ENCODE measurements at places on chromosomes 7 and 10.

DNA sequence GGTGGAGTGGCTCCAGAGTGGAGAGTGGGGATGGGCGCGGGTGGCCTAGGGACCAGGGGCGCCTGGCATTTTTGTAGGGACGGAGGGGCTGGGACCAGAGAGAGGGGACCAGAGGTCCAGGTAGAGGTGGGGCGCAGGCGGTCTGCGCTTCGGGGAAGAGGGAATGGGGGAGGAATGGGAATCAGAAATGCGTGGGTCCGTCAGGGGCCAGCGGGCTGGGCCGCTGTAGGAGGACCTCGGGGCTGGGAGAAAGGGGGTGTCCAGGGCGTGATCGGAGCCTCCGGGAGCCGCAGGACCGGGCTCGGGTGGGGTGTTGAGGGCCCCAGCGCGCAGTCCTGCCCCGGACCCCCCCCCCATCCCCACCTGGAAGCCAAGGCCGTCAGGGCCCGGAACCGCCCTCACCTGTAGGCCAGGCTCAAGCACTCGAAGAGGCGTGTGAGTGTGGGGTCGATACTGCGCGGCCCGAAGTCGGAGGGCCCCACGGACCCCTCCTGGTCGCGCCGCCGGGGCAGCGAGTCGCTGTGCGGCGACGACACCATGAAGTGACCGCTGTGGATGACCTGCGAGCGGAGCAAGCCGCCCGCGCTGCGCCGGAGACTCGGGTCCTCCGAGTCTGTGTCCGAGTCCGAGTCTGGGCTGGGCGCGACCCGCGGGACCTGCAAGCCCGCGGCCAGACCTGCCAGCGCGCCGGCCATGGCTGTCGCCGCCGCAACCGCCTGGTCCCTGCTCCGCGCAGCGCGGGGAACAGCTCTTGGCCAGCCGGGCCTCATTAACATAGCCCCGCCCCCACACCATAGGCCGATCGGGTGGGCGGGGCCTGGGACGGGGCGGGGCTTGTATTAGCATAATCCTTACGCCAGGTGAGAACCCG is at the start of gene MLXIPL:
Gene MLXIPL, minus strand, starts transcription at position 725 of the 871 bp plus-strand sequence. Its CDS starts 30 bp downstream, at position 695.
- peak; percentile 56 for DNase-seq

- no peak for DNase-seq
Measured at GRCh38 chr10:129608653-129609052, 141.6 kb downstream of the MGMT start.

GRCh38 chr7:157625973-157626742 is 289.4 kb downstream of the DNAJB6 start:
- peak; percentile 79 for DNase-seq

- no peak for DNase-seq
Measured at GRCh38 chr10:77400033-77400432, 237.6 kb downstream of the KCNMA1 start.

GRCh38 chr7:157318015-157318706 is 18.6 kb upstream of the DNAJB6 start:
- DNase-seq = peak; percentile 73

DNA sequence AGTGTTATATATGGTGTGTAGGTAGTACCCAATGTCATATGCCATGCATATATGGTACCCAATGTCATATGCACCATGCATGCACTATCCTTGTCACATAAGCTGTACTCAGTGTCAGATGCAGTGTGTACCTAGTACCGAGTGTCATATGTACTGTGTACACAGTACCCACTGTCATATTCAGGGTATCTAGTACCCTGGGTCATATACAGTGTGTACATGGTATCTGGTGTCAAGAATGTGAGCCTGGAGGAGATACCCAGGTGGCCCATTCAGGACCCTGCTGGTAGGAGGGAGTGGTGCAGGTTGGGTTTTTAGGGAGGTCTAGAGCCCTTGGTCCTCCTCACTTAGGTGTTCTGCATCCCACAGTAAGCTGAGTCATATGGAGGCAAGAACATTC is 1.8 kb downstream of the ZMYND11 start:
- DNase-seq = peak; percentile 78

DNA sequence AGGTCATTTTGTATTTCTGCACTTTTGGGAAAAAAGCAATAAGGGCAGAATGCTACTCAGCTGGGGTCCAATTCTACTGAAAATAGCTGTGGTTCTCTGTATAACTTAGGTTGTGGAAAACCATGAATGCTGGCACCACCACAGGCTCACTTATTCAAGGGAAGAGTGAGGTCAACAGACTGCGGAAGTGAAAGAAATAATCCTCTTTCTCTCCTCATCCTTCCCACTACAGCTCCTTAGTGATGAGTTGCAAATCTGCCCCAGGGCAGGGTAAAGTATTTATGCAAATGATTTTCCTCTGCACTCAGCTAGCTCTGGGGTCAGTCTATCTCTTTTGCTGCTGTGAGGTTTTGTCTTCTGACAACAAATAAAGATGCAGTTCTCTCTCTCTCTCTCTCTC is 74.1 kb upstream of the PTPRZ1 start:
- DNase-seq = peak; percentile 41

- no peak for DNase-seq
Measured at GRCh38 chr7:151795168-151795811, 81.6 kb downstream of the PRKAG2 start.

DNA sequence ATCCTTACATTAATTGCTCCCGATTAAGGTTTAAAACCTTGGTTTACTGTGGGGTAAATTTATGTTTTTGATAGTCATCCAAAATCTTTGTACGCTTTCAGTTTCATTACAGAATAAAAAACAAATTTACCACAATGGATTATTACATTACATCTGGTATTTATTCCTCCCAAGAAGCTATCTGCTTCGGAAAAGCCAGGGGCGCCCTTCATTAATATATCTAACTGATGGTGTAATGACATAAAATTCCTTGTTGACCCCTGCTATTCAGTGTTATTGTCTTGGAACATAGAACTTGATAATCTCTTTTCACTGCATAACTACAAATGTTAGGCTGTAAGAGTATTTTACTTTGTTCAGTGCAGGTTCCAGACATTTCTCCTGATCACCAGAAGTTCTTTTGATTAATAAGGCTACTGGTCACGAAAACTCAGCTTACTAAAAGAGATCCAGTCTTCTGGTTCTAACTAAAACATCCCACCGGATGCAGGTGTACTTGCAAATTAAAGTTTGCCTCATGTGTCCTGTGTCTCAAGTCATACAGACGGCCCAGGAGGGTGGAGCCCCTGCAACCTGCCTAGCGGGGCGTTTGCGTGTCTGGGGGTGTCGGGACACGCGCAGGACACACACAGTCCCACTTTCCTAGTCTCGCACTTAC is 581 bp upstream of the GLCCI1 start:
- DNase-seq = no peak

DNA sequence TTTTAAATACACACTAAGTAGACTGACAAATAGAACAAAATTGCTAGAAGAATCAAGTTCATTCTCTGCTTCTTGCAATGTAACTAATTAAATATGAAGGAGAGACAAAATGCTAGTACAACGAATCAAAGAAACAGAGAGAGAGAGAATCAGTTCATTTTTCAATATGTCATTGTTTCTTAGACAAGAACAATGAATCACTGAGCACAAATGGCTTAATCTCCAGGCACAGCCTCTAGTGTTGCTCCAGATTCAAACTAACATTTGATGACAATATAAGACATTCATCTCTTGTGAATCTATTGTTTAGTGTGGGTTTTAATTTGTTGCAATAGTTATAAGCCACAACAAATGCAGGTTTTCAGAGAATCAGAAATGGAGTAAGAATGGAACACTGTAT is 357.4 kb upstream of the TMEM229A start:
- DNase-seq = no peak

DNA sequence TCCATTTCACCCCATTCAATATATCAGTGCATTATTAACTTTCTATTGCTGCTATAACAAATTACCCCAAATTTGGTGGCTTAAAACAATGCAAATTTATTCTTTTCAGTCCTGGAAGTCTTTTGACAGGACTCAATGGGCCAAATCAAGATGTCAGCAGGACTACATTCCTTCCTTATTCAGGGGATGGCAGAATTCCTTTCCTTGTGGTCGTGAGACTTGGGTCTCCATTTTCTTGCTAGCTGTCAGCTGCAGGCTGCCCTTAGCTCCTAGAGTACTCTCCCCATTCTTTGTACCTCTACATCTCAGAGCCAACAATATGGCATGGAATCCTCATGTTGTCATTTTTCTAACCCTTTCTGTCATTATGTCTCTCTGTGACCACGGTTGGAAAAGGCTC is 310.6 kb downstream of the HDAC9 start:
- DNase-seq = no peak

GRCh38 chr7:73901823-73902597 is 41.1 kb downstream of the TMEM270 start:
- no peak for DNase-seq

DNA sequence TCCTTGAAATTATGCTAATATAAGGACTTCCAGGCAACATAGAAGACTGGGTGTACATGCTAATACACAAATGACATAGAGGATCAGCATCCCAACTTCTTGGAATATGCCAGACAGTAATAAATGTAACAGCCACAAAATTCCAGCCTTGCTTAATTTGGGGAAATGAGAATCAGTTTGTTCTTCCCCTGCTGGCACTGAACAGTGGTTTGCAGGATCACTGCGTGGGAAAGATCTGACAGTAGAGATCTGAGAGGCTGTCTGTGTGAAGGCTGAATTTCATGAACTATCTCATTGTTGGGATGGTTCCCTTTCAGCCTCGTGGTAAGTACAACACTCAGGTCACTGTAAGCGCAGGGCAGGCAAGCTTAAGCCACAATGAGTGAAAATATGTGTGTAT is 1078.0 kb downstream of the LRMDA start:
- DNase-seq = no peak

DNA sequence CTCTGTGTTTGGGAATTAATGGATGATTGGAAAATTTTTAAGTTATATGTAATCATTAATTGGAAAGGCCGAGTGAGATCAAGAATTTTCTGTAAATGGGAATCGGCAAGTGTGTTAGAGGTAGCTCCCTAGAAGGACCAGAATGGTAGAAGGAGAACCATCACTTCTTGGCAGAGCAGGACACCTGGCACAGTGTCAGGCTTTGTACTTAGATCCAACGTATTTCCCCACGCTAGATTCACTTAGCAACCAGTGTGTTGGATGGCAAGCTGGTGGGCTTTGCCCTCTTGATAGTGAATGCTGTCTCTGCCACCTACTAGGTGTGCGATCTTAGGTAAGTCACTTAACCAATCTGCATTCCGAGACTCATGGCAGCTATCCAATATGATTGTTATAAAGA is 107.8 kb upstream of the ZNF438 start:
- no peak for DNase-seq

GRCh38 chr10:45657033-45657926 is 15.3 kb downstream of the ZFAND4 start:
- no peak for DNase-seq

- peak; percentile 43 for DNase-seq
Measured at GRCh38 chr7:26369593-26369992, 77.9 kb downstream of the SNX10 start.

DNA sequence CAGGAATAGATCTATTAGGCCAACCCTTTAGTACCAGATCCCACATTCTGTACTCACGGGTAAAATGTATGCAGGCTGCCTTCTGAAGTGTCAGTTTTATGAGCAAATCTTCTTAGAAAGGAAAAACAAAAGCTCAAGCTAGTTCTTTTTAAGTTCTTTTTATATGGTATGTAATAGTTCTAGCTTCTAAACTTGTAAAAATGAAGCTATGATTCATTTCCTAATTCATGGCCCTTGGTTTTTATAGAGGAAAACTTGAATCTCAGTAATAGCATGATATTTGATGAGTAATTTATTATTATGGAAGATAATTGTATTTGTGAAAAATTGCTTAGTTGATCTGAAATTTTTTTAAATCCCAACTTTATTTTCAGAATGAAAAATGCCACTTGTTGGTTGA is 54.3 kb downstream of the SLK start:
- DNase-seq = no peak

GRCh38 chr7:119748991-119749390 is 524.0 kb upstream of the KCND2 start:
- no peak for DNase-seq

DNA sequence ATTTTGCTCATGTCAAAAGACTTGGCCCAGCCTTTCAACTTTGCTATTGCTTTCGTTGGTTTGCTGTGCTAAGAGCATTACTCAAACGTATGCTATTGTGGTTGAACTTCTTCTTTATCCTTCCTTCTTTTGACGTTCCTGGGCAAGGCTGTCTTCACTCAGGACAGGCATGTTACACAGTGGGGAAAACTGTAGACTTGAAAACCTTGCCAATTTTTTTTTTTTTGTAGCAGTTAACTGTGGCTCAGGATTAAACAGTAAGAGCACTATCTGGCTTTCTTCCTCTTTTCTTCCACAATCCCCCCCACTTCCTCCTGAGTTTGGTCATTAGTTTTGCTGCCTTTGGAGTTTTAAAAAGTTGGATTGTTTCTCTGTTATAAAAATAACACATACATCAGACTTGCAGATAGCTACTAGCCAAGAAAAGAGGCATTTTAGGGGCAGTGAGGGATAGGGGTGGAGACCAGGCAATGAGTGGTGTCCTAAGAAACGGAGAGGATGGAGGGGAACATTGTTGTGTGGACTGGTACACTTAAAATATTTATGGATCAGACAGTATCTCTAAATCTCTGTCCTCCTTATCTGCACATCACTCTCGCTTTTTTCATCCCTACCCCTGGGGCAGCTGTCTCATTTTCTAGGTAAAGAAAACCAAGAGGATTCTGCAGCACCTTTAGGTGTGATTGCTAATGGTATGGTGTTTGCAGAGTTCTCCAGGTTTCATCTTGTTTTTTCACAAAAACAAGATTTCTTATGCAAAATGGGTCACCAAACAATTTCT is 181.7 kb downstream of the LRMDA start:
- peak; percentile 99 for DNase-seq

GRCh38 chr7:47763063-47763974 is 181.4 kb upstream of the TNS3 start:
- DNase-seq = no peak

GRCh38 chr7:99669782-99670181 is 10.0 kb downstream of the CYP3A5 start:
- no peak for DNase-seq

DNA sequence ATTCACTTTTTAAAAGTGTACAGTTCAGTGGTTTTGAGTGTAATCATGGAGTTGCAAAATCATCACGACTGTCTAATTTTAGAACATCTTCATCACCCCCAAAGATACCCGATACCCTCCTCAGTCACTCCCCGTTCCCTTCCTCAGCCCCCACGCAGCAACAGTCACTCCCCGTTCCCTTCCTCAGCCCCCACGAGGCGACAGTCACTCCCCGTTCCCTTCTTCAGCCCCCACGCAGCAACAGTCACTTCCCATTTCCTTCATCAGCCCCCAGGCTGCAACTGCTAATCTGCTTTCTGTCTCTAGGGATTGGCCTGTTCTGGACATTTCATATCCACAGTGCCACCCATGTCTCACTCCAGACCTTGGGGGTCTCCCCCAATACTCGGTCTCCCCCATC is 161.6 kb upstream of the PPP2R2D start:
- peak; percentile 83 for DNase-seq

- DNase-seq = peak; percentile 88
Measured at GRCh38 chr7:73382934-73383503, 50.6 kb upstream of the FZD9 start.

DNA sequence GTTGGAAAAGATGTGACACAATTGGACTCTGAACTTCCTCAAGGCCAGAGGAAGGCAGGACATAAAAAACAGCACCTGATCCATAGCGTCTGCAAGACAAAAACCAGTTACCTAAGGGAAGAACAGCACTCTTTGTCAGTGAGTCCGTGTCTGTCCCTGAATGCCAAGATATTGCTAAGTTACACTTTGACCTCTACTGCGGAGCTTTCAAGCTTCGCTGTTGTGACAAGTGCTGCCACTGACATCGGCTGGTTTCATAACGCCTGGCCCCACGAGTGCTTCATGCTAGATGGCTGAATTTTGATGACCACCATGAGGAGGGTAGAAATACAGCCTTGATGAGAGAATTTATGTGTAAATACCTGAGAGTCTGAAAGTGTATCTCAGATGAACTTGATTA is 49.7 kb upstream of the JAZF1 start:
- DNase-seq = no peak

GRCh38 chr7:67435894-67436535 is 439.4 kb downstream of the TYW1 start:
- DNase-seq = no peak
